ENCODE measurements at places on chromosomes 7 and 10.

DNA sequence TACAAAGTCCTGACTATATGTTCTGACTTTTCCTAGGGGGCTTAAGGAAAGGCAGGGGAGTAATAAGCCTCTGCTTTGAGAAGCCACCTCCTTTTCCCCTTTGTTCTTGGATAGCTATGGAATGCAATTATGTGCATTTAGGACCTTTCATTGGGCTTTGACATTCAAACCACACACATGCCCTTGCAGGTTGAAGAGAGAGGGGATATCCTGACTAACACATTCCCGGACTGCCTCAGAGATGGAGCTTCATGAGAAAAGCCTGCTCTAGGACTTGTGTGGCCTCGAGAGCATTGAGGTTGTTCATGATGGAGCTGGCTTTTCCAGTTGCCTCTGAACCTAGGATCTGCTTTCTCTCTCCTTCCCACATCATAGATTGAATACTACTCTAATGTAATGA is 694.5 kb downstream of the LRMDA start:
- DNase-seq: no peak

DNA sequence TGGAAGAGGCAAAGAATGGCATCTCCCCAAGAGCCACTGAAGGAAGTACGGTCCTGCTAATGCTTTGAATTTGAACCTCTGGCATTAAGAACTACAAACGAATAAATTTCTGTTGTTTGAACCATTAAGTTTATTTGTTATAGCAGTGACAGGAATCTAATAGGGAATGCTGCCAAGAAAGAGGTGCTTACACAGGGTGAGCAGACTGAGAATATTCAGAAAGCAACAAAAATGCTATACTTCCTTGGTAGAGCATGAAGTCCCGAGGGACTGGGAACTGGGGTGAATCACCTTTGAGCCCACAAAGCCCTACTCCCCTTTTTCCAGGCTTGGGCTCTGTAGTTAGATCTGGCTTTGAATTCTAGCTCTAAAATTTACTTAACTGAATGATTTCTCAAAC is 45.0 kb downstream of the PANK1 start:
- no peak for DNase-seq

GRCh38 chr10:504121-504611 is 185.3 kb downstream of the DIP2C start:
- no peak for DNase-seq

DNA sequence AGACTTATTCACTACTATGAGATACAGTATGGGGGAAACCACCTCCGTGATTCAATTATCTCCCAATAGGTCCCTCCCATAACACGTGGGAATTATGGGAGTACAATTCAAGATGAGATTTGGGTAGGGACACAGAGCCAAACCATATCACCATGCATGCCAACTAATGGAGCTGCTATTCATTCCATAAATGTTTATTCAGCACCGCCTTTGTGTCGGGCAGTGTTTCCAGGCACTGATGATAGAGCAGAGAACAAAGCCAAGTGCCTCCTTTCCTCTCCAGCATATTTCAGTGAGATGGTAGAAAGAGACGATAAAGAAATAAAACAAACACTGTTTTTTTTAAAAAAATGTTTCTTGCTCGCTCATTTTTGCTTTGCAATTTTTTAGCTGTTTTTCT is 295.9 kb upstream of the FOXK1 start:
- no peak for DNase-seq

DNA sequence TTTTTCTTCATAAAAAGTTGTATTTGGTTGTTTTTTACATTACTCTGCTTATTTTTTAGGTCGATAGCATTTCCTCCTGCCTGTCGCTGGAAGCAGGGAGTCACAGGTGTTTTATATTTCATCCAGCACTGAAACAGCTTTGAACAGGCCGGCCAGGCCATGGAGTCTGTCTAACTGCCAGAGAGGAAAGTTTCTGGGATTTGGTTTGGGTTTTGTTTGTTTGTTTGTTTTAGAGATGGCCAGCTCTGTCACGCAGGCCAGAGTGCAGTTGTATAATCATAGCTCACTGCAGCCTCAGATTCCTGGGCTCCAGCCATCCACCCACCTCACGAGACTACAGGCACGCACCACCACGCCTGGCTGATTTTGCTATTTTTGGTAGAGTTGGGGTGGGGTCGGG is 23.4 kb downstream of the PROSER2 start:
- no peak for DNase-seq

- DNase-seq: peak; percentile 43
Observed at GRCh38 chr7:518630-519483, 789 bp downstream of the PDGFA start.
